Breast epithelium (tissue), 4 donors: ENCODE measurements at places on chromosomes 12 and 14. TPM values are rescaled to one million over a fixed set of nuclear protein-coding genes. Genes with fewer than 3 reads are reported as not detected.

The LRRC9 gene
- total RNA-seq = not detected

DNA sequence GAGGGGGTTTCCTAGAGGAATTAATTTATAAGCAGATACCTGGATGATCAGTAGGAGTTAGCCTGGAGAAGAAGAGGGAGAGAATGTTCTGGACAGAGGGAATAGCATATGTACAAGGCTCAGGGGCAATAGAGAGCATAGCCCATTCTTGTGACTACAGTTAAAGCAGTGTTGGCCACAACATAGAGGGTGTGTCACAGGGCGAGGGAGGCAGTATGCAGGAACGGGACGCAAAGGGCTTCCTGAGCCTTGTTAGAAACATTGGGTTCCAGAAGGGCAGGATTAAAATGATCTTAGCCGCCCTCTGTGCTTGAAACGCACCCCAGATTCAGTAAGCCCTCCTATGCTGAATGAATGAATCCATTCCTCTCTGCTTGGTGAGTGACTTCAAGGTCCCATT is 142.2 kb upstream of the PWP1 start:
- no peak for DNase-seq

DNA sequence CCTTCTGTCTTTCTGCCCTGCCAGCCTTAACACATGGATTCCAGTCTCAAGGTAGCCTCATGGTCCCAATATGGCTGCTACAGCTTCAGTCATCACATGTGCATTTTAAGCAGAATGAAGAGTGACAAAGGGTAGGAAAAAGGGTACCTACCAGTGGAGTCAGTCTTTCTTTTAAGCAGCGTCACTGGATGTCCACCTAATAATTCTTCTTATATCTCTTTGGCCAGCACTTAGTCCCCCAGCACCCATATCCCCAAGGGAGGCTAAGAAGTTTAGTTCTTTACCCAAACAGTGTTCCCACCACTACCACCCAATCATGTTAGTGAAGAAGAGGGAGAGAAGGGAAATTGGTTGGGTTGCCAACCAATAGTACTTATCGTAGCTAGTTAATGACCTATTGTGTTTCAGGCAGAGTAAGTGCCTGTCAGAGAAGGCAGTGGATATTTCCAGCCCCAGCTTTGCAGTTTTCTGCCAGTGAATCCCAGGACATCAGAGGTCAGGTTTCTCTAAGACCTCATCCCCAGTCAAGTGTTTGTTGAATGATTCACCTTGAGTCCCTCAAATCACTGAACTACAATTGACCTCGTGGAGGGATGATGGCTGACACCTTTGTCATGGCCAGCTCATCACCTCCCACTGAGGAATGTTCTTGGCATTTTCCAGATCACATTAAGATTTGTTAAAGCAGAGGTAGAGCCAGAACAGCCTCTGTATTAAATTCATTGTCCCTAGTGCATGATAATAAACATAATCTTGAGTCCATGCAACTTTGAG is 250.9 kb upstream of the CRY1 start:
- DNase-seq = no peak

GRCh38 chr14:51507511-51507905 is 144.2 kb upstream of the FRMD6 start:
- DNase-seq = no peak

- DNase-seq = no peak
Measured at GRCh38 chr14:21723431-21724045, 49.9 kb upstream of the OR4E1 start.

DNA sequence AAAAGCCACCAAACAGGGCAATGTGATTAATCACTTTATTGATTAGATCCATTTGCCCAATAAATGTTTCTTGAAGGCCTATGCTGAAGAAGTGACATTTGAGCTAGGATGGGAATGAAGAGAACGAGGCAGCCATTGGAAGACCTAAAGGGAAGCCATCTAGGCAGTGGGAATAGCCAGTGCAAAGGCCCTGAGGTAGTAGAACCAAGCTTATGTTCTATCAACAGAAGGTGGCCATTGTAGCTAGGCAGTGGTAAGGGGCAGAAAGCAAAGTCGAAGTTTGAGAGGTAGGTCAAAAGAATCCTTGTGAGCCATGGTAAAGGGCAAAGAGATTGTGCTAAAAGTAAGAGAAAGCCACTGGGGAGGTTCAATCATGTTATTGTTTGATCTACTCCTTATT is 173.1 kb downstream of the ITPR2 start:
- no peak for DNase-seq

The SSPN gene
- total RNA-seq = 19.7 TPM

DNA sequence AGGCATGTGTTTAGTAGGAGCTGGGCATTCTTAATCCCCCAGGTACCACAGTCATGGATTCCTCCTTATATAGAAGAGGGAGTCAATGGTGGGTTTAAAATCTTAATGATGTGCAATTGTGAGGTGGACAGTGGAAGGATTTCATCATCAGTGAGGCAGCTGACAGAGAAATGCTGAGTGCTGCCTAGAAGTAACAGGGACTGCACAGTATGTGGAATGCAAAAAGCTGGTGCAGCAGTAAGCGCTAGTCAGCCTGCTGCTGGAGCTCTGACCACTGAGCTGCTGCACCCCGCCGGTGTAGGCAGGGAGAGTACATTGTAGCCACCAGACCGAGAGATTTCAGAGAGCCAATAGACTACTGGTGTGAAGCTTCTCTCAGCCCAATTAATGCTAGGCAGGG is 80.5 kb upstream of the DACT1 start:
- DNase-seq = no peak

The HNF1A gene
- 0.29 TPM for total RNA-seq

The PLCZ1 gene
- total RNA-seq = not detected

- no peak for DNase-seq
Measured at GRCh38 chr12:106205208-106206069, 42.4 kb downstream of the CKAP4 start.

DNA sequence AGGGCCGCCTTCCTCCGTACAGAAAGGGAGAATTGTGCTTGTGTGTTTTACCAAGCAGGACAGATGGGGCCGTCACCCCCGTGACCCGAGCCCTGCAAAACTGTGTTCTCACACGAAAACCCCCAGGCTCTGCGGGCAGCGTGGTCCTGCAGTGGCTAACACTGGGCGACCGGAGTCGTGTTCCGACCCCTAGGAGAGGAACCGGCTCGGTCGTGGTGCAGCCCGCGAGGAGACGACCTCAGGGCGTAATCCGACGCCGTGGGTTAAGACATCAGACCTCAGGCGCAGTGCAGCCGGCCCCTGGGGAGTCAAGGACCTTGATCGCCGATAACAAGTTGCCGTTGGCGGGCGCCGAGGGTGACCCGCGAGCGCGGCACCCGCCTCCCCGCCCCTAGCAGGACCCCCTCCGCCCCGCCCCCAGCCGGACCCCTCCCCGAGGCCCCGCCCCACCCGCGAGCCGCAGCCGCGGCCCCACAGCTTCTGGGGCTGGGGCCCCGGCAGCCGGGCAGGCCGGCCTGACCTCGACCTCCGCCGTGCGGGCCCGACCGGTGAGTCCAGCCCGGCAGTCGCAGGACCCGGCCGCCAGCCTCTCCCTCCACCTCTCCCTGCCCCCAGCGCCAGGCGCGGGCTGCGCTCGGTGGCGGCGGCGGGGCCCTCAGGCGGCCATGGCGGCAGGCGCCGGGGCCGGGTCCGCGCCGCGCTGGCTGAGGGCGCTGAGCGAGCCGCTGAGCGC is at the start of gene CHPT1:
Gene CHPT1 (plus strand): TSS at position 444 of the 733 bp plus-strand sequence. CDS start 222 bp downstream, at position 666.
- peak; percentile 27 for DNase-seq

DNA sequence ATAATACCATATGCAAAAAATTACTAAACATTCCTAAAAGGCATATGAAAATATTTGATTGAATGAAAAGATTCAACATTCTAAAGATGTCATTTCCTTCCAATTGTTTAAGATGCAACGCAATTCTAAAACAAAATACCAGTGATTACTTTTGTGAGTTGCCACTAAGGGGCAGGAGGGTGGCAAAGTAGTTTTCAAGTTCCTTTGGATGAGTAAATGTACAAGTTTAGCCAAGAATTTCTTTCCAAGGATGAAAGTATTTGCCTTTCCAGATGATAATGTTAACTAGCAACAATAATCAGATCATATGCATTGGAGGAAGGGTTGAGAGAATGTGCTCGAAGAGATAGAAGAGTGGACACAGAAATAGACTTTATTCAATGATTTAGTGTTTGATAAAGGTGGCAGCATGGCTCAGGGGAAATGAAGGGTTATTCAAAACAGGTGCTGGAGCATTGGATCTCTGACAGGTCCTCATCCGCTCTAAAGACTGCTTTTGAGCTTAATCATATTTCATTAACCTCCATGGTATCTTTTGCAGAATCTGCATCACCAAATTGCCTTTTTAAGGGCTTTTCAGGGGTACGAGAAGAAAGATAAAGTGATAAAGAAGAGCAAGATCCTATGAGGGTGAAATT is 678.5 kb upstream of the TBX3 start:
- DNase-seq = no peak

The FAIM2 gene
- 1.3 TPM for total RNA-seq

The CLEC2D gene
- total RNA-seq = 10.9 TPM

DNA sequence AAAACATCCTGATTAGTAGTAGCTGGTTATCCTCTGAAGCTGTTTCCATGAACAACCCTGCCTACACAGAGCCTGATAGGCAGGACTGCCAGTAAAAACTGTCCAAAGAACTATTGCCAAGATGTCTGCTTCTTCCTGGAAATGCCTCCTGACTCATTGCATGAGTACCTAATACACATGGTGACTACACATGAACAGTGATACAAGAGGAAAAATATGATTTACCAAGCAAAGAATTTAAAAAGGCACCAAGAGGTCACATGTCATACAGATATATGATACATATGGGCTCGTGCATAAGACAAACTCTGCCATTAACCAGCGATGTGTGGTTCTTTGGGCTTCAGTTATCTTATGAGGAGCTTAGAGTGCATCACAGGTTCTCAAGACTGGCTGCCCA is 552.3 kb downstream of the SLC16A7 start:
- DNase-seq = no peak

The SLC4A8 gene
- total RNA-seq = 8.3 TPM

The KLHL33 gene
- total RNA-seq = 0.64 TPM

DNA sequence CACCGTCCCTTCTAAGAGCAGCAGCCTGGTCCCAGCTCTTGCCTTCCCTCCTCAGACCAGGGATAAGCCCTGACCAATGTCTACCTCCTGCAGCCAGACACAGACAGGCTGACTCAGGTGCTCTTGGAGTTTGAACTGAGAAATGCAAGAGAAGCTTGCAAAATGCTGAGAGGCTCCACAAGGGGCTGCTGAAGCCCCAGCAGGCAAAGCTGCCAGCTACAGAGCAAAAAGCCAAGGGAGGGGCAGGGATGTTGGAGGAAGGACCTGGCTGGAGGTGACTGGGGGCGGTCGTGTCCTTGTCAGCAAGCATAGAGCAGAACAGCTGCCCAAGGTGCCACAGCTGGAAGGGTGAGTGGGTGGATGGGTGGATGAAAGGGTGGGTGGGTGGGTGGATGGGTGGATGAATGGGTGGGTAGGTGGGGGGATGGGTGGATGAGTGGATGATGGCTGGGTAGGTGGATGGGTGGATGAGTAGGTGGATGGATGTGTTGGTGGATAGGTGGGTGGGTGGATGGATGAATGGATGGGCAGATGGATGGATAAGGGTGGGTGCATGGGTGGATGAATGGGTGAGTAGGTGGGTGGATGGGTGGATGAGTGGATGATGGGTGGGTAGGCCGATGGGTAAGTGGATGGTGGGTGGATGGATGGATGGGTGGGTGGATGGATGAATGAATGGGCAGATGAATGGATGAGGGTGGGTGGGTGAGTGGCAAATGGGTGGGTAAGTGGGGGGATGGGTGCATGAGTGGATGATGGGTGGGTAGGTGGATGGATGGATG is 4.0 kb upstream of the INF2 start:
- DNase-seq = no peak

DNA sequence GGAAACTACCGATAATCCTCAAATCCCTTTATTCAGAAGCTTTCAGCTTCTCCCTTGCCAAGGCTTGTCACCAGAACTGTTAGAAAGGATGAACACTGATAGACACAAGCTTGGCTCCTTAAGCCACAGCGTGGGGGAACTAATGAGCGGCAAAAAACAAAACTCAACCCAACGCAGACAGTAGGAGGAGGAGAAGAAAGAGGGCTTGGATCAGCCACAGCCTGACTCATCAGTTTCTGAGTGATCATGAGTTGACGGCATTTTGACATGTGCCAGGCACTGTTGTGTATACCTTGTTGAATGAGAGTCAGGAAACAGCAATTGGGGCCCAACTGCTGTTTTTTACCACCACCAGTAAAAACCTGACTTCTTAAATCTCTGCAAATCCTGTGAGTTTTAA is 23.7 kb downstream of the PLXNC1 start:
- no peak for DNase-seq

The PRDM4 gene
- 29.4 TPM for total RNA-seq

The RNASE13 gene
- total RNA-seq = not detected

GRCh38 chr12:6943722-6944380 is at the start of the genes C12orf57 and RNU7-1:
Gene C12orf57, plus strand, starts transcription at chr12:6944022. Its CDS starts 100 bp downstream, at chr12:6944122.
Gene RNU7-1, plus strand, starts transcription at chr12:6943816.
- peak; percentile 81 for DNase-seq

DNA sequence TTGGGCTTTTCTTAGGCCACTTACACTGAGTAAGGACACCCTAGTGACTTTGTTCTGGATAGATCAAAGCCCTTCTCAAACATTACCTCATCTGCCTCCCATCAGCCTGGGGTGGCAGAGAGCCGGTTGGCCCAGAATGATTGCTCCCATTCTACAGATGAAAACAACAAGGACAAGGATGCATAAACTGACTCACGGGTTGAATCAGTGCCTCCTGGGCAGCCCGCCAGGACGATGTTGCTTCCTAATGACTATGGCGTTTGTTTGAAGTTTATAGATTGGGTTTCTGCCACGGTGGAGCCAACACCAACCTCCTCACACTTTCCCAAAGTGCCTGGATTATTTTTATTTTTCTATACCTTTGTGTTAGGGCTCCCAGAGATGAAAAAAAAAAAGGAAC is 3.6 kb upstream of the VRK1 start:
- no peak for DNase-seq

The PRKCH gene
- total RNA-seq = 27.0 TPM

DNA sequence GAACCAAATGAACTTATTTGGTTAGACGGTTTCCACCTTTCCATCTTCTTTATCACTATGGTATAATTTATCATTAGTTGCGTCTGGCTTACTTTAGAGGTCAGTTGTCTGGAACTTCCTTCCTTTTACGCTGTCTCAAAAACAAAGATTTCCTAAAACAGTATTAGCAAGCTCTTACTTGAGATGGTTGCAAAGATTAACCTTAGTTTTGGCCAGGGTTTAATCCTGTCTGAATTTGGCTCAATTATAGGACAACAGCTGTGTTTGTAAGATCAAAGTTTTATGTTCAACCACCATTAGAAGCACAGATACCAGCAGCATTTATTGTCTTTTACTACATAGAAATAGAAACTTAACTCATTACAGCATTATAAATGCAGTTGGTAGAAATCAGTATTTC is 7.9 kb upstream of the WASHC3 start:
- DNase-seq = no peak

DNA sequence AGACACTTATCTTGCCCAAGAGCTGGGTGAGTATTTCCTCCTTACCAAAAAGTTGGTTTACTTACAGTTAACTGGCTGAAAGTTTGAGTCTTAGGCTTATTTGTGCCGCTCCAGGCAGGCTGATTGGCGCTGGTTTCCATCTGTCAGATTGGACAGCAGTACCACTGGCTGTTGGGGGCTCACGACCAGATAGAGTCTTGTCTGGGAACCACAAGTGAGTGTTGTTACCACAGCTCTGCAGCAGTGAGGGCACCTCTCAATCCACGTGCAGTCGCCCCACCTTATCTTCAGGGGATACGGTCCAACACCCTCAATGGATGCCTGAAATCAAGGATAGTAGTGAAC is 58.9 kb downstream of the DDX51 start:
- DNase-seq = no peak

- no peak for DNase-seq
Measured at GRCh38 chr14:42499137-42499536, 892.5 kb downstream of the LRFN5 start.

The TMEM120B gene
- 6.1 TPM for total RNA-seq

The SETD3 gene
- total RNA-seq = 89.9 TPM

The OASL gene
- total RNA-seq = 1.0 TPM

GRCh38 chr14:94450722-94451090 is 1.9 kb downstream of the SERPINA11 start:
- no peak for DNase-seq
